ENCODE measurements at places on chromosomes 3 and 15. TPM values are rescaled to one million over a fixed set of nuclear protein-coding genes. Genes with fewer than 3 reads are reported as not detected.

The FGD5 gene
- total RNA-seq: not detected

The ERICH6 gene
- total RNA-seq: not detected

The INKA1 gene
- 0.40 TPM for total RNA-seq

The ZIC1 gene
- not detected for total RNA-seq

- H3K4me3 ChIP-seq: no peak overlapping the region
- H3K36me3 ChIP-seq: no peaks in the 10 kb centered on the region
- no peaks in the 10 kb centered on the region for H3K4me1 ChIP-seq
- no peak overlapping the region for H3K27ac ChIP-seq
Observed at GRCh38 chr3:179000144-179000543, 71.5 kb downstream of the ZMAT3 start.

DNA sequence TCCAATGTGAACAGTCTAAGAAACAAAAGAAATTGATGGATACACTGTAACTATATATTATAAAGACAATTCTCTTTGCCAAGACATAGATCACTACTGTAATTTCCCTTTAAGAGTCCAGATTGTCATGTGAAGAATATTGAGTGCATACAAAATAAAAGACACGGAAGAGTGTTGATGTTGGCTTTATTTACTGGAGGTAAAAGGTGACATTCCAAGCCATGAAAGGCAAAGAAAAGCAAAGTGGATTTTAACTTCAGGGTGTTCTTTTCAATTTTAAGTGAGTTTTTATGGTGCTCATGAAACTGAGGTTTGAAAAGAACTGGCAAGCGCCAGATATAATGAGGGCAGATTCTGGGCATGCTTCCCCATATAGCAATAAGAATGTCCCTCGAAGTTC lies 529.3 kb downstream of the MECOM start:
- H3K36me3 ChIP-seq: no peaks in the 10 kb centered on the region
- no peak for DNase-seq
- H3K4me3 ChIP-seq: no peak overlapping the region
- no peaks in the 10 kb centered on the region for H3K27me3 ChIP-seq
- peaks cover 19% of the 10 kb centered on the region for H3K4me1 ChIP-seq
- no peak overlapping the region for H3K27ac ChIP-seq

DNA sequence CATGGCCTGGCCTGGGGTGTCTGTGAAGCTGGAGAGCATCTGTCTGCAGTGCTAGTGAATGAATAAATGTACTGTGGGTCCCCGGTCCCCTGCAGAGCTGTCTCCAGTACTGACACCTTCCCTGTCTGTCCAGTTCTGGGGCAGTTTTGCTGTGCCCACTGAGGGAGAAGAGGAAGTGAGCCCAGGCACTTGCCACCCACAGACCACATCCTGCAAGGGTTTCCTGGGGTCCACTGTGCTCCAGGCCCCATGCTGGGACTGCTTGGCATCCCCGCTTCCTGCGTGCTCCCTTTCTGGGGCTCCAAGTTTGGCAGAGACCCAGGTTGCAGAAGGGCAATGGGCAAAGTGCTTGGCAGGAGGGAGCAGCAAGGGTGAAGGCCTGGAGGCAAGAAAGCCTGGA lies 4.9 kb upstream of the SLC6A6 start:
- H3K27me3 ChIP-seq: no peaks in the 10 kb centered on the region
- no peak overlapping the region for H3K4me3 ChIP-seq
- DNase-seq: no peak
- H3K4me1 ChIP-seq: peaks cover 14% of the 10 kb centered on the region
- no peak overlapping the region for H3K27ac ChIP-seq

- no peak for DNase-seq
- no peaks in the 10 kb centered on the region for H3K27me3 ChIP-seq
- no peaks in the 10 kb centered on the region for H3K4me1 ChIP-seq
- H3K27ac ChIP-seq: no peak overlapping the region
Observed at GRCh38 chr3:16388850-16389441, 123.9 kb downstream of the OXNAD1 start.

The ZNF80 gene
- total RNA-seq: not detected

- no peak overlapping the region for H3K4me3 ChIP-seq
- H3K27me3 ChIP-seq: no peaks in the 10 kb centered on the region
- no peaks in the 10 kb centered on the region for H3K36me3 ChIP-seq
- H3K27ac ChIP-seq: no peak overlapping the region
- no peak for DNase-seq
- no peaks in the 10 kb centered on the region for H3K4me1 ChIP-seq
Observed at GRCh38 chr3:178562143-178562946, 26.1 kb downstream of the KCNMB2 start.

DNA sequence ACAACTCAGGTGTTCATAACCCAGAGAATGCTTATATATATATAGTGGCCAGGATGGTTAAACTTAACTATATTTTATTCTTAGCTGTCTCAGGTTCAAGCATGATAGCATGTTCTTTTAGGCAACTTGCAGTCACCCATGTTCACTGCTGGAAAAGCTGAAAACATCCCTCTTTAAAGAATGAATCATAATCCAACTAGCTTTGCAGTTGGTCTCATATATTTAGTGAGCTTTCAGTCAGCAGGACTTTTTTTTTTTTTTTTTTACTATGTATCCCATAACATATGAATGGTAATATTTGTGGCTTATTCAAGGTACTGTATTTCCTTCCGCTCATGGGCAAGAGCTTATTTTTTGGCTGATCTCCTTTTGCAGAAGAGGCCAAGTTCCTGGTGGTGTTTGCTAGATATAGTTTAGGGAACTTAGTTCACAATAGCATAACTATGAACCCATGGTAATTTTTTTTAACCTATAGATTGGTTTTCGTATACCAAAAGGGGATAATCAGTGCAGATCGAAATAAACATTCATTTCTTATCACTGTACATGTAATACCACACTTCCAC lies 77.6 kb downstream of the CMSS1 start:
- H3K4me1 ChIP-seq: peaks cover 26% of the 10 kb centered on the region
- H3K27me3 ChIP-seq: no peaks in the 10 kb centered on the region
- no peak overlapping the region for H3K4me3 ChIP-seq
- 0 out of 2 replicates have a peak, but pooled peaks cover 4% of the 10 kb centered on the region for H3K36me3 ChIP-seq
- DNase-seq: no peak
